ENCODE measurements at places on chromosomes 16 and 17.

DNA sequence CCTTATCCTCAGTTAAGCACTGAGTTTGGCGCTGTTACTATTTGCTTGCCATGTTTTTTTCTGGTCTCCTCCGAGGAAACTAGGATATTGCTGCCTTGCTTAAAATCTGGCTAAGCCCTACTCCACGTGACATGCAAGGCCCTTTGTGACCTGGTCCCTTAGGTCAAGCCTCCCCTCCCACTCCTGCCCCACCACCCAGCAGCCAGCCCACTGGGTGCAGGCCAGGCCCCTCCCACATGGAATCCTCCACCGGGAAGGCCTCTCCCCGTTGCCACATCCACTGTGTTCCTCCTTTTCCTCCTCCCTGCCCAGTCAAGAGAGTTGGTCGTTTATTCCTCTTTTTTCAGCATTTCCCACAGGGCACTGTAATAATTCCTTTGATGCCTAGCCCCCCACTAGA is 16.2 kb downstream of the PSMD3 start:
- DNase-seq: no peak

GRCh38 chr16:80347900-80348299 is 192.9 kb upstream of the DYNLRB2 start:
- DNase-seq: no peak

DNA sequence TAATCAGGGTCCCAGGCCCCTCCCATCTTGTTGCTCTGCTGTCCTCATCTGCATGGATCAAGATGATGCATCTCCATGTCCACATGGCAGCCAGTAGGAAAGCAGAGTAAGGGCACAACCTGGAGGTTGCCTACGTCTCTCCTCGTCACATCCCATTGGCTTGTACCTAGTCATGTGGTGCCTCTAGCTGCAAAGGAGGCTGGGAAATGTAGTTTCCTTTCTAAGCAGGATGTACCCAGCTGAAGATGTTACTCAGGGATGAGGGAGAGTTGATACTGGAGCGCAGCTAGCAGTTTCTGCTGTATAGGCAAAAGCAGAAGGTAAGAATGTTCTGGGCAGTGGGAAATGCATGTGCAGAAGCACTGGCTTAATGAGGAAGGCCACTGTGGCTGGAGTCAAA is 20.8 kb downstream of the ABCC1 start:
- DNase-seq: no peak

- peak; percentile 76 for DNase-seq
Observed at GRCh38 chr16:89629827-89630610, 16.6 kb downstream of the DPEP1 start.

DNA sequence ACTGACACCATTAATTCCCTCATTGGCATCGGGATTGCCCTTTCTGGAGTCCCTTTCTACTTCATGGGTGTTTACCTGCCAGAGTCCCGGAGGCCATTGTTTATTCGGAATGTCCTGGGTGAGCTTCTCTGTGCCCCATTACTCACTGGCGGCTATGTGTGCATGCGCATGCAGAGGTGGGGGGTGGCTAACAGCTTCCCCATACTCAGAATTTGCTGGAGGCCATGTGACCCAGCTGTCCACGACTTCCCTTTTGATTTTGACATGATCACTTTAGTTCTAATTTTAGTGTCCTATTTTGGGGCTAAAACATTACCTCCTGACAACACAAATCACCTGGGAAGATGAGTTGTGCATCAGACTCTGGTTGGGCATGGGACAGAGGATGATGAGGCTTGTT is 14.1 kb downstream of the SLC7A6OS start:
- no peak for DNase-seq
